Astrocyte of the spinal cord (primary cell): ENCODE measurements at places on chromosomes 7 and 10.
A peak's percentile ranks its signal among the peaks of the same experiment; 100 is the strongest.

DNA sequence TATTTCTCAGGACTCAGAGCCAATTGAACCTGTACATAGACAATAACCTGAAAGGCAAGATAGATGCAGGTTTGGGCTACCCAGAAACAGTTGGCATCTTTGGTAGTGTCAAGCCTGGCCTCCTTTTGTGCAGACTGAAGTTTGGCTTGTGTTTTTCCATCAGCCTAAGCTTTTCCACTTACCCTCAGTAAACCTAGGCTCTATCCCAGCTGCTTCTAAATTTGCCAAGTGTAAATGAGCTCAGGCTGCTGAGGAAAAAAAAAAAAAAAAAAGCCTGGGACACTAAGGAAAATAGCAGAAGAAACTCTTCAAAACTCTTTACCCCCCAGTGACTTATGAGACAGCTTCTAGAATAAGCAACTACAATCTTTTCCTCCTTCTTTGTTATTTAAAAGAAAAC, 316.3 kb upstream of the SORCS1 start:
- no peak for DNase-seq

DNA sequence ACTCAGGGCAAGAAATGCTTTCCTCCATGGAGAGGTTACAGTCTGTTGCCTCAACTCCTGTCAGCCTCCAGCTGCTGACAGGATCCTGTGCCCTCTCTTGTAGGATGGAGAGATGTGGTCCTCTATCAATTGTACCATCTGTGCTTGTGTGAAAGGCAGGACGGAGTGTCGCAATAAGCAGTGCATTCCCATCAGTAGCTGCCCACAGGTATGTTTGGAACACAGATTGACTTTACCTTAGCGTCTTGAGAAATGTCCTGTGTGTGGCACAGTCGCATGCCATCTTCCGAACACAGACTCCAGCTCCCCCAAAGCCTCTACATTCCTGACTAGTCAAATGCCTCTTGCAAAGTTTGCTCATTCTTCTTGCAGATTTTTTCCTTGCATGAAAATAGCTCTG, 152.6 kb downstream of the BMPER start:
- DNase-seq, result no peak

GRCh38 chr7:45716380-45717203, 142.4 kb downstream of the ADCY1 start:
- DNase-seq, result no peak

DNA sequence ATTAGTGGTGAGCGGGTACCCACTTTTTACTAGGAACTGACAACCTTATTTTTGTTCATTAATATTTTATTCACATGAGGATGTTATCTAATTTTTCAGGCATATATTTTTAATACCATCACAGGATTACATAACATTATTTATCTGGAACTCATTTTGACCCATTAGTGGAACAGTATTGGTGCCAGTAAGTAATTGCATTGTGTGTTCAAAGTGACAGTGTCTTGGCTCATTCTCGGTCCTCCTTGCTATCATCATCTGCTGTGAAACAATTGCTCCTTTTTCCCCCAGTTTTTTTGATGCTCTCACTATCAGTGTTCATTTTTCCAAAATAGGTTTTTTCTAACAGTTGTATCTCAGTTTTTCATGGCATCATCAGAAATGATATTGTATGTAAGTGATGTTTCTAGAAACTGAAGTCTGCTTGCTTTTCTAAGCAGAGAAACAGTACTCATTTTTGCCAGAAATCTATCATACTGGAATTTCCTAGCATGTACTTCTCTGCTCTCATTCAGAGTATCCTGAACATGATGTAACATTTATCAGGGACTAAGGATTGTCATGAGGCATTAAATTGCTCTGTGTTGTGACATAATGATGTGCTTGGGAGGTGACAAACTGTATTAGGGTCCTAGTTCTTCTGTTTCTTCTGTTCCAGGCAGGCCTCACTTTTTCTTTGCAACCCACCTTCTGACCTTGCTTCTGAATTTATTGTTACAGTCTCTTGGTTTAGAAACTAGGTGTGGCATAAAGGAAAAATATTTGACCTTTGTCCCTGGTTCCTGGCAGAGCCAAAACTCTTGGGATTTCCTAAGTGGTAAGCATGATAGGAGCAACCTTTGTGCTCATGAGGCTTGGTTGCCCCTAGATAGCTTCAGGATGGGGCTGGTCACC, 4.2 kb downstream of the NUB1 start:
- no peak for DNase-seq

- DNase-seq, result no peak
Observed at GRCh38 chr10:102900006-102900405, 18.1 kb upstream of the CNNM2 start.

- DNase-seq, result no peak
Observed at GRCh38 chr10:3959370-3960325, 174.6 kb upstream of the KLF6 start.

DNA sequence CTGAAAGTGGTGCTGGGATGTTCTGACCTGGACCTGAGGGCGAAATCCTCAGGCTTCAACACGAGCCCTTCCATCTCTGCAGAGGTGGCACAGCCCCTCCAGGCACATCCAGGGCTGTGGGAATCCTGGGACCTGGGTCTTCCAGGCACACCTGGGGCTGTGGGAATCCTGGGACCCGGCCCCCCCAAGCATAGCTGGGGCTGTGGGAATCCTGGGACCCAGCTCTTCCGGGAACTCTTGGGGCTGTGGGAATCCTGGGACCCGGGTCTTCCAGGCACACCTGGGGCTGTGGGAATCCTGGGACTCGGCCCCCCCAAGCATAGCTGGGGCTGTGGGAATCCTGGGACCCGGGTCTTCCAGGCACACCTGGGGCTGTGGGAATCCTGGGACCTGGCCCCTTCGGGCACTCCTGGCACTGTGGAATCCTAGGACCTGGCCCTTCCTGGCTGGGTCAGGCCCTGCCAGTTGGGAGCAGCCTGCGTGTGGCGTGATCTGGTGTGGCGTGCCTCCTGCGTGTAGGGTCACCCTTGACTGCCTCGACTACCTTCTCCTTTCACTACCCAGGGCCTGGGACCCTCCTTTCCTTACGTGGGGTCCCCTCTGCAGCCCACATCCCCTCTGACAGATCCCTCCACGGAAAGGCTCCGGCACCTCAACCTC, 124.0 kb downstream of the WDR37 start:
- DNase-seq, result no peak

DNA sequence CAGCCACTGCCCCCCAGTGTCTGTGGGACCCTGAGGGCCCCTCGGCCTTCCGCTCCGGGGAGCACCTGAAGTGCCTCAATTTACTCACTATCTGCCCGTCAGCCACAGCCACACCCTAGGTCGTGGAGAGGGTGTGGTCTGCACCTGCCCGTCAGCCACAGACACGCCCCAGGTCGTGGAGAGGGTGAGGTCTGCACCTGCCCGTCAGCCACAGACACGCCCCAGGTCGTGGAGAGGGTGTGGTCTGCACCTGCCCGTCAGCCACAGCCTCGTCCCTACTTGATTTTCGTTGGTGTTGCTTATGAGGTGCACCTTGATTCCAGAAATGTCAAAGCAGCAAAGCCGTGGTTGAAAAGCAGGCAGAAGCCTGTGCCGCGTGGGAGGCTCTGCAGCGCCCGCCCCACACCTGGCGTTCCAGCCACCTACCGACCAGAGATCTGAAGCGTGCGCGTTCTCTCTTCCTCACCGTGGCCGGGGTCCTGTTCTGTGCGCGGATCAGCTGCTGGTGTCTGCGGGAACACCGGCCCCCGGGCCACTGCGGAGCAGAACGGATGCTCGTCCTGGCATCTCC, 101.6 kb downstream of the DYNC2I1 start:
- DNase-seq, result no peak

DNA sequence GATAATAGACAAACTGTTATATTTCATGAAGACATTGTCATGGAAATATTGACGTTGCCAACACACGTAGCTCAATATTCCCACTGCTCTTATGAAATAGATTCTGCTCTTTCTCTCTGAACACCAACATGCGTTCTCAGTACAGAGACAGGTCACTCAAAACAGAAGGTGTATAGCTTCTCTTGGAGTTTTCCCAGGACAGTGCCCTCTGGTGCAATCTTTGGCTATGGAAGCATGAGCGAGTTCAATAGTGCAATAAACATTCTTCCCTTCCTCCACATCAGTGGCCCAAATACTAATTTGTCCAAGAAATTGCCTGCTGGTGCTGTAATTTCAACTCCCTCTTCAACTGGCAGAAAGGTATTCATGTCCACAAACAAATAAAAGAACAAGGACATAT, 145.3 kb downstream of the MAGI2 start:
- DNase-seq, result no peak

DNA sequence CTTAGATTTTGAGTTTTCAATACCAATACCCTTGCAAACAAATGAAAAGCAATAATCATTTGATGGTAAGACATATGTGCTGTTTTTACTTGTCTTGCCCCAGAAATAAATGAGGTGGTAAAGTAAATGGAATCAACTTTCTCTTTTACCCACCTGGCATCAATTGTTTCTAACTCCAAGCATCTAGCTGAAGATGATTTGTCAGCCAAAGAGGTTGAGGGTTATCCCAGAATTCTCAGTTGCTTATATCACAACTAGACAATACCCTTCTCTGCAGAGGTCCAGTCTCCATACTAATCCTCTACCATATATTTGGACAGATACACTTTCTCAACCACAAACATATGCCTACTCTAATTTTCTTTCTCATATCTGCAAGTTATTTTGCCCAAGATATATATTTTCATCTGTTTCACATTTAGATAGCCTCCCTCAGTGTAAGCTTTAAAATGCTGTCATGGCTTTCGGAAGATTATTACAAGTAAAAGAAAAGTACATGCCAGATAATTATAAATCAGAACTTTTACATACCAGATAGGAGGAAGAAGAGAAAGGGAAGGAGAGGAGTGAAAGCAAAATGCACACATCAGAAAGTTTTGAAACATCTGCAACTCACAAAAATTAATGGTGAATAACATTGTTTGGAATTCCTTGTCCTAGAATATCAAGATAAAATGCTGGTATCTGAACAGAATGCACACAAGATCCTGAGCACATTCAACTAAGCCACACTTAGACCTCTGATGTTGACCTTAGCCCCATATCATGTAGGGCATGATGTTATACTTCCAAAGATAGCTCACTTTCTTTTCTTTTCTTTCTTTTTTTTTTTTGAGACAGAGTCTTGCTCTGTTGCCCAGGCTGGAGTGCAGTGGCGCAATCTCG, 146.6 kb downstream of the REEP3 start:
- no peak for DNase-seq

DNA sequence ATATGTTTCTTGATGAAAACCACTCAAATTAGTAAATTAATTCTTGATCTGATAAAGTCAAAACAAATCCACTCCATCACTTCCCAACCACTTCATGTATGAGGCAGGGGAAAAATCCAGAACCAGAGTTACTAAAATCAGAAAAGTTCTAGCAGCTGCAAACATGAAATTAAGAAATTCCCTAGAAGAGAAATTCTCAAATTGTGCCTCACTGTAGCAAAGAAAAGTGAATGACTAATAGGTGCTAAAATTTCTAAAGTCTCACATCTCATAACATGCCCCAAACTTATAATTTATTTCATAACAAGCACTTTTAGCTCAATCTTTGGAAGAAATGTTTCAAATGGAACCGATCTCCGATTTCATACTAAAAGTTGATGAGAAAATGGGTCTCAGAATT, 345.0 kb upstream of the AOAH start:
- DNase-seq, result no peak

DNA sequence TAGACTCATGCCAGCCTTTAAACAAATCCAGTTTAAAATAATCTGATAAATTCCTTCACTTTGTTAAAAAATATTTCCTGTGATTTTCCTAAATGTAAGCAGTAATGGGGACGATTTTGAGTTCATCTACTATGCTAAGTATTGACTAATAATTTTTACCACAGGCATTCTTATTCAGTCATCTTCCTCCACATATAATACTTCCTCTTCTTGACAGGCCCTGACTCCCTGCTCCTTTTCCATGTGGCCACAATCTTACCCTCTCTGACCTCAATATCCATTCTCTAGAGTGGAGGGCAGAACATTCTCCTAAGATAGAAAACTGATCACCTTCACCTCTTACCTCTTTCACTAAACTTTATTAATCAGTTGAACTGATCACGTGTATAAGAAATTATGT, 7.8 kb downstream of the DNAJC2 start:
- DNase-seq, result no peak

- no peak for DNase-seq
Observed at GRCh38 chr7:44067064-44067951, 1.9 kb upstream of the PGAM2 start.

DNA sequence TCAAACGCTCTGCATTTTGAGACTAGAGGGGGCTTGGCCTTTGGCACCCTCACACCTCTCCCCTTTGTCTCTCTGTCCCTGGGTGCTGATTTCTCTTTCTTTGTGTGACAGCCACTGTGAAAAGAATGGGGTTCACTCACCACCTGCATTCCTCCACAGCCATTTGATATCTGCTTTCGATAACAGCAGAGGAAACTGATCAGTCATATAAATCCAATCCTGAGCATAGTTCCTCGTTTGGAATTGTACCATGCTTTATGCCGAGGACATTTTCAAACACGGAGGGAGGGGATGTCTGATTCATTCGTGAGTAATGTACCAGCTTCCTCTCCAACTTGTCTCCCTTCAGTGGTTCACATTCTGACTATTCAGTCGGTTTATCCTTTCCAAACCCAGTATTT, 15.8 kb downstream of the MET start:
- DNase-seq, result peak; percentile 79
